ENCODE measurements at places on chromosomes 12 and 14.
A peak's percentile ranks its signal among the peaks of the same experiment; 100 is the strongest.

- DNase-seq = no peak
Observed at GRCh38 chr12:113988064-113988451, 21.9 kb upstream of the RBM19 start.

DNA sequence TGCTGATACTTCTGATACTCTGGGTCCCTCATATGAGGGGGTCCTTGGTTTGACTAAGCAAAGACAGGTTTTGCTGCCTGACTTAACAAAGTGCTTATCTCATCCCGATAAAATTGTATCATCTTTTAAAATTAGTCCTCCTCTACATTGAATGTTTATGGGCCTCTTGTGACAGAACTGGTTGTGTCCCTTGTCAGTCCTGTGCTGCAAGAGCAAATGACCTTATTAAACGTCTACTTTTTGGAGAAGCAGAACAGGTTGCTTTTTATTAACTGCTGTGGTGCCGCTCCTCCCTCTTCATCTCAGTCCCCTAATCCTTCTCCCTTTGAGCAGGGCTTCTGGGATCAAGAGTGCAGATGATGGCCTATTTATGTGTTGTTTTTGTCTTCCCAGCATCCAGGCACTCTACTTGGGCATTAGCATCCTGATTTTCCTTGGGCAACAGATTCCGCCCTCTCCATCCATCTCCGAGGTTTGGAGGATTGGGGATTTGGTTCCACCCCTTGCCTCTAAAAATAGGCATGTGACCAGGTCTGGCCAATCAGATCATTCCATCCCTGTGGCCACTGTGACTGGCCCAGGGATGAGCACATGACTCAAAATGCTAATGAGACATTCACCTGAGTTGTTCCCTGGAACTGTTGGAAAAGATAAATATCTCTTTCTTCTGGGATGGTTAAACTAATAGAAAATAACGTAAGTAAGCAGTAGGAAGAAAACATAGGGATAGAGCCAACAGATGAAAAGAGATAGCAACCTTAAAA lies 2.9 kb upstream of the DENR start:
- DNase-seq = peak; percentile 87

- peak; percentile 18 for DNase-seq
Observed at GRCh38 chr14:50225974-50226297, 5.4 kb downstream of the SOS2 start.

- no peak for DNase-seq
Observed at GRCh38 chr12:67928621-67929383, 60.4 kb upstream of the IFNG-AS1 start.

GRCh38 chr12:64538121-64538520 lies 72.2 kb upstream of the RASSF3 start:
- no peak for DNase-seq

DNA sequence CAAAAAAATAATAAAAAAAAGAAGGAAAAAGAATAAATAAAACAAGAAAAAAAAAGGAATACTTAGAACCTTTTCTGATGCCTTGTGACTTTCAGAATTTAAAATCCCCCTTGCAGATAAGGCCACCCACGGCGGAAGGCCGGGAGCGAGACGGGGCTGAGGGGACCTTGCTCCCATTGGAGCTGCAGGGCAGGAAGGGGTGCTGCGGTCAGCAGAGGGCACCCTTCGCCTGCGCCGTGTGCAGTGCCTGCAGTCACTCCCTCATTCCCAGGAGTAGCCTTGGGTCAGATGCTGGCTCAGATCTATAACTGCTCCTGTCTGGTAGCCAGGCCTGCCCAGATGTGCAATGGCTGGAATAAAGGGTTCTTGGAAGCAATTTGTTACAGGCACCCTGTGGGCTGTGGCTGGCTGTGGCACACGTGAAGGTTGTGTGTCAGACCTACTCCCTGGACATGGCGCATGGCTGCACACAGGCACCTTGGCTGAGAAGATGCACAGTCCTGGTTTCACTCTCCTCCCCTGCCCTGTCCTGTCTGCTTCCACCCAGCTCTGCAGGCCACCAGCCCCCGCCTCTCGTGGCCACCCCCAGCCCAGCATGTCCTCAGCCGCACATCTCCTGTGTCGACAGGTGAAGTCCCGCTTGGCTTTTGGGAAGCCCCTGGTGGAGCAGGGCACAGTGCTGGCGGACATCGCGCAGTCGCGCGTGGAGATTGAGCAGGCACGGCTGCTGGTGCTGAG lies 13.4 kb upstream of the ALDH2 start:
- DNase-seq = peak; percentile 6

DNA sequence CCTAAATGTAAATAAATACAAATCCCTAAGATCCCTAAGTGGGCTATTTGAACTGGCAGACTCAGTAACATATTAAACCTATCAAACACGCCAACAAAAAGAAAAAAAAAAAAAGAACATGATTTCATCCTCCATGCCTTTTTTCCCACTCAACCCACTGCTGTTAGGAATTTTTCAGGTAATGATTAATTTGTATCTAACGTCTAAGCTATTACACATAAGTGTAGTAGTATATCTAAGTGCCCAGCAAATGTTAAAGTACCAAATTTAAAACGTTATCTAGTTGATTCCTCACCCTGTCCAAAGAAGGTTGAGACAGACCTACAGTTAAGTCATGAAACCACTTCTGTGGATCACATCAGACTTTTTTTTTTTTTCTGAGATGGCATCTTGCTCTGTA lies 16.4 kb upstream of the ARID4A start:
- DNase-seq = no peak

DNA sequence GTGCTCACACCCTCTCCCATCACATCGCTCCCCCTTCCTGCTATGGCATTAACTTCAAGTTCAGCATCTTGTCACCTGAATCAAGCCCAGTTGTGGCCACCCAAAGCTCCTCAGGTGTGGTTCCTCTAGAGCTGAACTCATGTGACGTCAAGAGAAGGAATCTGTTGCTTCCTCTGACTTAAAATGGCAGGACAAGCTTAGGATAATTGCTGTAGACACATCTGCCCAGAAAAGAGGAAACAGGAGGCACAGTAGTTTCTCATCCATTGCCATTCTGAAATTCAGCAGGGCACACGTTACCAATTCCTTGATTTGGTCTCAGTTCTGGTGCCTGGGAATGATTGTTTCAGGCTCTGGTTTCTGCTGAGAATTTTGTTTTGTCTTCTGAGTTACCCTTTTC lies 52.1 kb downstream of the RCOR1 start:
- no peak for DNase-seq

GRCh38 chr12:50043854-50044253 lies 13.5 kb upstream of the ASIC1 start:
- no peak for DNase-seq

- no peak for DNase-seq
Observed at GRCh38 chr14:53915364-53916014, 41.1 kb downstream of the BMP4 start.

DNA sequence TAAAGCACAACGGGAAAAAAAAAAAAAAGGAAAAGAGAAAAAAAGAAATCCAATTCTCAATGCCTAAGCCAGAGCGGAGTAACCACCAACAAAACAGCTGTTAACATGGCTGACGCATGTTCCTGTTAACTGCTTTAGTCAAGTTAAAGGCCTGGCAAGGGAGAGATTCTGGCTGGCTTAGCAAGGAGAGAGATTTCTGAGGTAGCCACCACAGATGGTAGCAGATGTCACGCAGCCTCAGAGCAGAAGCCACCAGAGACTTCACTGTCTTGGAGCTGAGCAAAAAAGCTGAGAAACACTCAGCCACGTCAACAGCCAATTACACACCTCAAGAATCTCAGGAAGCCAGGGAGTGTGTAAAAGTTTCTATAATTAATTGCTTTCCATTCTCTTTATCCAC lies 87.1 kb downstream of the TMCC3 start:
- no peak for DNase-seq

GRCh38 chr12:17489452-17489851 lies 600.5 kb downstream of the RERGL start:
- DNase-seq = no peak

GRCh38 chr12:132253698-132254480 lies 75.5 kb downstream of the GALNT9 start:
- DNase-seq = no peak

DNA sequence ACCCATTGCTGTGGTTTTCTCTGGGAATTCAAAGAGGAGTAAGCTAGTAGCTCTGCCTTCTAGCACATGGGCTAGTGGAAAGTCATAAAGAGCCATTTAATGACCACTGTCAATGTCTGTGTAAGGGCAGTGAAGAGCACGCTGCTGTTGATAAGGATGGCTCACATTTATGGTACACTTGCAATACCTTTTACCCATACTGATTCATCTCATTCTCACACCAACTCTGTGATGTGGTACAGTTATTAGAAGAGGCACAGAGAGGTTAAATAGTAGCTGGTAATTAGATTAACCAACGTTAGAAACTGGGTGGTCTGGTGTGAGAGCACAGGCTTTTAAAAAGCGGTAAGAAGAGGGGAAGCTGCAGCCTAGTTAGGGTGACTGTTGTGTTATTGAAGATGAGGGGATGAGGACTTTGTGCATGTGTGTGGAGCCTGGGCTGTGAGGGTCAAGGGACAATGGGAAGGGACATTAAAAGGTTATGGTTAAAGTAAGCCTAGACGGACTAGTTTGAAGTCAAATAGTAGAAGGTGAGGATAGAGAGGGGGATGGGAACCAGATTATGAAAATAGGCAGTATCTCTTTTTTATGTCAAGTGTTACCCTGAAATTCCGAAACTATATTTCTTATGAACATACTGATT lies 25.2 kb downstream of the RASSF3 start:
- DNase-seq = no peak

DNA sequence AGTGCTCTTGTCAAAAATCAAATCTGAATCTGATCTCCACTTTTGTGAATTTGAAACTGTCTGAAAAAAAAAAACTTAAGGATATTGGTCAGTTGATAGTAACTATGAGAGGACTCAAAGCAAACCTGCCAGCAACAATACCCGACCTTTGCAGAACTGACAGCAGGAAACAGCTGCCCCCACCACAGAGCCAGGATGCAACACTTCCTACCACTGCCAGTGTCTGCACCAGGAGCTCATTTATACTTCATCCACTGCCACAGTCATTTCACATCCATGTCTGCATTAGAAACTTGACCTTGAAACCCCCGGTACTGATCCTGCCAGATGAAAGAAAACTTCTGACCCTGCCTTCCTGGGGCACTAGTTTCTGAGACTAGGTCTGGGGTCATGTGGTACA lies 27.4 kb upstream of the RXYLT1 start:
- no peak for DNase-seq

GRCh38 chr12:130636370-130636769 lies 79.7 kb downstream of the RIMBP2 start:
- DNase-seq = no peak

GRCh38 chr14:22803687-22803974 lies 11.6 kb downstream of the SLC7A7 start:
- DNase-seq = no peak

- no peak for DNase-seq
Observed at GRCh38 chr14:104676694-104677511, 12.5 kb upstream of the INF2 start.

GRCh38 chr12:26845984-26846383 lies 13.0 kb upstream of the ITPR2 start:
- no peak for DNase-seq

GRCh38 chr14:100172811-100173210 lies 13.4 kb upstream of the DEGS2 start:
- DNase-seq = no peak

DNA sequence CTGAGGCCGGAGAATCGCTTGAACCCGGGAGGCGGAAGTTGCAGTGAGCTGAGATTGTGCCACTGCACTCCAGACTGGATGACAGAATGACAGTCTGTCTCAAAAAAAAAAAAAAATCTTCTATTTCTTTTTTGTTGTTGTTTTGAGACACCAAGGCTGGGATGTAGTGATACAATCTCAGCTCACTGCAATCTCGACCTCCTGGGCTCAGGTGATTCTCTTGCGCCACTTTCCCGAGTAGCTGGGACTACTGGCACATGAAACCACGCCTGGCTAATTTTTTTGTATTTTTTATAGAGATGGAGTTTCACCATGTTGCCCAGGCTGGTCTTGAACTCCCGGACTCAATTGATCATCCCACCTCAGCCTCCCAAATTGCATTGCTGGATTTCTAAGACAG lies 7.3 kb upstream of the SNRNP35 start:
- DNase-seq = no peak

- no peak for DNase-seq
Observed at GRCh38 chr14:26872515-26873361, 274.9 kb upstream of the NOVA1 start.

DNA sequence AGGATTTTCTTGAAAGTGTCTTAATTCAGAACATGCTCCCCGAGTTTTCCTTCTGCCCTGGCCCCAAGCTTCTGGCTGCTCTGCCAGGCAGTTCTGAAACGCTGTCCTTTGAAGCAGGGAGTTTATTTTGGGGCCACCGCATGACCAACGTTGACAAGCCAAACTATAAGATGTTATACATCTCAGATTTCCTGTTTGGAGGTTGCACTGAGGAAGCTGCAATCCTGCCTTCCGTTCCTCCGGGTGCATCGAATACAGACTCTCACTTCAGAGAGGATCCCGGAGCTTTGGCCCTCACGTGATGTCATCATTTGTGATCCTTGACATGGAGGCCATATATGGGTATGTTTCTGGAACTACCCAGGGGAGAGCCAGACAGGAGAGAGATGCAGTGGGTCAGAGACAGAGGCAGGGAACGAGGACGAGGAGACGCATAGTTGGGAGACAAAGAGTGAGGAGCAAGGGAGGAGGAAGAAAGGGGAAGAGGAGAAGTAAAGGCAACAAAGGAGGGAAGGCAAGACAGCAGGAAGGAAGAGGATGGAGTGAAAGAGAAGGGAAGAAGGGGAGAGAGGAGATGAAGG lies at the start of gene ASB2:
Gene ASB2, minus strand, starts transcription at position 94 of the 581 bp plus-strand sequence. CDS start 12,031 bp downstream, outside the sequence.
- DNase-seq = no peak

- DNase-seq = no peak
Observed at GRCh38 chr12:111440152-111440551, 34.4 kb downstream of the SH2B3 start.

GRCh38 chr12:93825501-93825888 lies 148.3 kb downstream of the CRADD start:
- DNase-seq = no peak

- peak; percentile 96 for DNase-seq
Observed at GRCh38 chr14:49867831-49868719, 15.5 kb upstream of the NEMF start.

GRCh38 chr12:110252716-110253115 lies 28.3 kb upstream of the ATP2A2 start:
- DNase-seq = no peak

DNA sequence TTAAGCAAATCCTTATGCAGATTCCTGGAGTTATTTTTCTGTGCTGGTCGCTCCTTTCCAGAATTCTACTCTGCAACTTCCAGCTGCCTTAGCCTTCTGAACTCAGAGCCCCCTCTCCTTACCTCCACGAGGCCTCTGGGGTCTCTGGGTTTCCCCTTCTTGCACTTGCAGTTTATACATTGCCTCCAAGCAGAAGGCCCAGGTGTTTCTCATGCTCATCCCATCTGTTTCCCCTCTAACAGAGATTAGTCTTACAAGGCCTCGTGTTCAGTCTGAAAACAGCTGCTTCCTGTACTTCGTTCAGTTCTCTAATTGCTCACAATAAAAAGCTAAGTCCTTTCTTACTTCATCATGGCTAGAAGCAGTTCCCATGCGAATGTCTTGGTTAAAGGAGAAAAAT lies 134.4 kb upstream of the FGD4 start:
- no peak for DNase-seq

Data from NCI-H2227 treated with DMSO at 0.1 percent for 48 hours (cell line).